ENCODE measurements at places on chromosomes 2 and 18. TPM values are rescaled to one million over a fixed set of nuclear protein-coding genes. Genes with fewer than 3 reads are reported as not detected.

Gene MTHFD2
- 55.5 TPM for total RNA-seq

Gene MDH1
- total RNA-seq = 120 TPM

Gene MERTK
- 10.6 TPM for total RNA-seq

Gene IL37
- total RNA-seq = not detected

Gene GALNT14
- total RNA-seq = not detected

Gene KLF7
- 96.0 TPM for total RNA-seq

Gene INHA
- not detected for total RNA-seq

Gene HAAO
- 18.5 TPM for total RNA-seq

- H3K27ac ChIP-seq = no peak overlapping the region
- no peaks in the 10 kb centered on the region for H3K4me1 ChIP-seq
- H3K4me3 ChIP-seq = no peak overlapping the region
- DNase-seq = no peak
- peaks cover 11% of the 10 kb centered on the region for H3K27me3 ChIP-seq
Observed at GRCh38 chr18:46759890-46760289, 3.0 kb upstream of the ST8SIA5 start.

DNA sequence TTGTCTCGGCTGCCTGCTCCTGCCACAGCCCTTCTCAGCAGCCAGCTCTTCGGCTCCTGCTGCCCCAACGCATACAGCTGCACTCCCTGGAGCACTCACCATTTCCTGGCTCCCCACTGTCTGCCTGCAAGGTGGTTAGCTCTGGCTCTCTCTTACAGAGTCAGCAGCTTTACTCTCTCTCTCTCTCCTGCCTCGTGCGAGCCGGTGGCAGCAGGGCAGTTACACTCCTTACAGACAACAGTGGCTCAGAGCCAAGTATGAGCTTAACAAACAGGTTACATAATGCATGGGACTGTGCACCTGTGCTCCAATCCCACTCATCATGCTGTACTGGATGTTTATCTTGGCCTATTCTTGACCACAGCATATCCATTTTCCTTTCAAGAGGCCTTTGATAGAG is 47.4 kb upstream of the DNAJC10 start:
- no peak for DNase-seq
- H3K4me3 ChIP-seq = no peak overlapping the region
- no peaks in the 10 kb centered on the region for H3K4me1 ChIP-seq
- no peaks in the 10 kb centered on the region for H3K36me3 ChIP-seq
- H3K27me3 ChIP-seq = no peaks in the 10 kb centered on the region
- H3K27ac ChIP-seq = no peak overlapping the region

- H3K4me3 ChIP-seq = no peak overlapping the region
- no peaks in the 10 kb centered on the region for H3K4me1 ChIP-seq
- DNase-seq = no peak
- H3K27ac ChIP-seq = no peak overlapping the region
- no peaks in the 10 kb centered on the region for H3K36me3 ChIP-seq
Observed at GRCh38 chr2:225764346-225764745, 364.8 kb downstream of the NYAP2 start.

GRCh38 chr2:169761251-169761969 is 27.8 kb downstream of the KLHL23 start:
- no peaks in the 10 kb centered on the region for H3K36me3 ChIP-seq
- no peak for DNase-seq
- no peaks in the 10 kb centered on the region for H3K27me3 ChIP-seq
- no peak overlapping the region for H3K4me3 ChIP-seq
- no peaks in the 10 kb centered on the region for H3K4me1 ChIP-seq

- no peak for DNase-seq
- no peak overlapping the region for H3K27ac ChIP-seq
- H3K4me1 ChIP-seq = no peaks in the 10 kb centered on the region
Observed at GRCh38 chr18:22841840-22842239, 91.3 kb upstream of the RBBP8 start.

DNA sequence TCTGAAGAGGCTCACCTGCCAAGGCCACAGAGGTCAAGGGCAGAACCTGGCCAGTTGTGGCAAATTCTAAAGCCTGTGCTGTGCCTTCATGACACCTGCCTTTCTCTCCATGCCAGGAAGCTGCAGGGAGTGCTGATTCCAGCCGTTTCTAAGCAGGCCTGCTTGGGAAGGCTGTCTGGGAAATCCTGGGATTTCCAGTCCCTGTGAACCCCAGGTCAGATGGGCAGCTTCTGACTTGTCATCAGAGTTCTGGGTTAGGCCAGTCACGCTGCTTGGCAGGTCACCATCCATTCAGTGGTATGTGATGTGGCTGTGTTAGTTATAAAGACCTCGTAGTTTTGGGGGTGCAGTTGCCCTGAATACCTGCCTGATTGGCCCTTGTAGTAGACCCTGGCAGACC is 70.7 kb upstream of the ALPP start:
- H3K36me3 ChIP-seq = no peaks in the 10 kb centered on the region
- H3K27me3 ChIP-seq = no peaks in the 10 kb centered on the region
- DNase-seq = no peak
- no peak overlapping the region for H3K27ac ChIP-seq

DNA sequence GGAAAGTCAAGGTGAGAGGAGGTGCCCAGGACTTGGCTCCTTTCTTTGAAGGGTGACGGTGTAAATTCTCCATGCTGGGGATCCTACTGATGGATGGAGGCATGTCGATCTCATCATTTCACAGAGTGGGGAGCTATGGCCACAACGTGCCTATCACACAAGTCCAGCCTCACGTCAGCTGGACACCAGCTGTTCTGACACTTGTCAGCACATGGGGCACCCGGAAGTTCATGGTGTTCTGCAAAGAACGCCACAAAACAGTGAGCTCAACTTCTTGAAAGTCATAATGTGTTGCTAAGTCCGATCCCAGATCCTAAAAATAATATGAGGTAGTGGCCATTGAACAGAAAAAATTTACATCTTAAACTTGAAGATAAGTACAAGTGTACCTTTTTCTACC is 12.3 kb downstream of the PAX8 start:
- H3K4me1 ChIP-seq = no peaks in the 10 kb centered on the region
- H3K27ac ChIP-seq = no peak overlapping the region
- H3K27me3 ChIP-seq = no peaks in the 10 kb centered on the region
- H3K36me3 ChIP-seq = no peaks in the 10 kb centered on the region

GRCh38 chr2:215499331-215499730 is 63.5 kb upstream of the FN1 start:
- no peak overlapping the region for H3K27ac ChIP-seq
- no peaks in the 10 kb centered on the region for H3K36me3 ChIP-seq
- no peaks in the 10 kb centered on the region for H3K4me1 ChIP-seq
- no peaks in the 10 kb centered on the region for H3K27me3 ChIP-seq

GRCh38 chr2:64325477-64325851 is 128.5 kb upstream of the LGALSL start:
- no peaks in the 10 kb centered on the region for H3K4me1 ChIP-seq
- DNase-seq = no peak
- no peaks in the 10 kb centered on the region for H3K36me3 ChIP-seq
- no peaks in the 10 kb centered on the region for H3K27me3 ChIP-seq
- H3K4me3 ChIP-seq = no peak overlapping the region

DNA sequence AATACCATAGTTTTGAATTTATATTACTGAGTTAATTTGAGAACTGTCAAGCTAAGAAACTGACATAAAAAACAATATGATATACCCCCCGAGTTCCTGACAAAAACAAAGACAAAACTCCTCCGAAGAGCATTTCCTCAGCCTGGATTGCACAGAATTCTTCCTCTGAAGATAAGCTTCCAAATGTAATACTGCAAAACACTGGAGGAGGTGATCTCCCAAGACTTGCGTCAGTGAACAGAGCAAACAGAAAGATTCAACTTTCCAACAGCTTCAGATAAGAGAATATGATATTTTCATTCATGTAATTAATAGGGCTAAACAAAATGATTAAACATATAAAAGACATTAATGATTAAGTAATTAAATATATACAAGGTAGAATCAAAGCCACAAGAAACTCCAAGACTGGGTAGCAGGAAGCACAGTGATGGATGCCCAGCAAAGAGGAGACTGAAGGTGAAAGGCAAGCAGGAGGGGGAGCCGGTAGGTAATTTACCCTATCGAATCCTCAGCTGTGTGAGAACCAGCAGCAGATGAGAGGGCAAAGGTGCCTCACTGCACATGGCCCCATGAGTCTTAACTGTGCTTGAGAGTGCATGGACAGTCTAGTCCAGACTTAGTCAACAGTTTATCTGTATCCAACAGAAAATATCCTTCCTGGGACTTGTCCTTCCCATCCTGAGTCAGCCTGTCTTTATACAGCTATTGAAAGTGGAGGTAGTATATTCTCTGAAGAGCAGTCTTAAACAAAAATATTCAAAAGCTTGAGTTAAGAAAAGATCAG is 18.3 kb upstream of the SERPINB3 start:
- no peak for DNase-seq
- H3K4me3 ChIP-seq = no peak overlapping the region

DNA sequence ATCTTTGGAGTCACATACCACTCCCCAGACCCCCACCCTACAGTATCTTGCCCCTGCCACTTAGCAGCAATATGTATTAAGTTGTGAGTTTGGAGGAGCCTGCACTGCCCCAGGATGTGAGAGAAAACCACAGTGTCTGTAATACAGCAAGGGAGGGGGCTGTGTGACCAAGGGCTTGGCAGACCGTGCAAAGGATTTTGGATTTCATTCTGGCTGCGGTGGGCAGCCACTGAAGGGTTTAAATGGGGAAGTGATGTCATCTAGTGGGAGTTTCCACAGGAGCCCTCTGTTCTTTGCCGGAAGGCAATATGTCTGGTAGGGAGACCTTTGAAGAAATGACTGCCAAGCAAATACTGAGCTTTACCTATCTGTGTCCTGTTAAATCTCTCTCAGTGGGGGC is 202.4 kb downstream of the FHOD3 start:
- H3K27ac ChIP-seq = no peak overlapping the region
- no peaks in the 10 kb centered on the region for H3K36me3 ChIP-seq
- no peaks in the 10 kb centered on the region for H3K27me3 ChIP-seq
- no peak for DNase-seq
- no peak overlapping the region for H3K4me3 ChIP-seq

DNA sequence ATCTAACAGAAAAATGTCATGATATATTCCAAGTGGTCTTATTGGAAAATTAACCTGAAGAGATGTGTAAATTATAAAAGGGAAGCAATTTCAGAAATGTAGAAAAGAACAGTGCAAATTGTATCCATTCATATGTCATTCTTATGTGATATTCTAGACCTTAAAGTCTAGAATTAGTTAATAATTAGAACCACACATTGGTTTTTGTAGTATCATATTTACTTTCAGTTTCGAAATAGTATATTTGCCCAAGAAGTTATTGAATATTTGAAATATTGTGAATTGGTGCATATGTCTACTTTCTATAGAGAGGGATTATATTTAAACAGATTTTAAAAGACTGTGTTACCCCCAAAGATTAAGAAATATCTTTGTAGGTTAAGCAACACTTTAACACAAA is 1348.6 kb upstream of the ACVR2A start:
- no peaks in the 10 kb centered on the region for H3K27me3 ChIP-seq
- no peak for DNase-seq
- no peaks in the 10 kb centered on the region for H3K4me1 ChIP-seq
- no peaks in the 10 kb centered on the region for H3K36me3 ChIP-seq
- H3K4me3 ChIP-seq = no peak overlapping the region

DNA sequence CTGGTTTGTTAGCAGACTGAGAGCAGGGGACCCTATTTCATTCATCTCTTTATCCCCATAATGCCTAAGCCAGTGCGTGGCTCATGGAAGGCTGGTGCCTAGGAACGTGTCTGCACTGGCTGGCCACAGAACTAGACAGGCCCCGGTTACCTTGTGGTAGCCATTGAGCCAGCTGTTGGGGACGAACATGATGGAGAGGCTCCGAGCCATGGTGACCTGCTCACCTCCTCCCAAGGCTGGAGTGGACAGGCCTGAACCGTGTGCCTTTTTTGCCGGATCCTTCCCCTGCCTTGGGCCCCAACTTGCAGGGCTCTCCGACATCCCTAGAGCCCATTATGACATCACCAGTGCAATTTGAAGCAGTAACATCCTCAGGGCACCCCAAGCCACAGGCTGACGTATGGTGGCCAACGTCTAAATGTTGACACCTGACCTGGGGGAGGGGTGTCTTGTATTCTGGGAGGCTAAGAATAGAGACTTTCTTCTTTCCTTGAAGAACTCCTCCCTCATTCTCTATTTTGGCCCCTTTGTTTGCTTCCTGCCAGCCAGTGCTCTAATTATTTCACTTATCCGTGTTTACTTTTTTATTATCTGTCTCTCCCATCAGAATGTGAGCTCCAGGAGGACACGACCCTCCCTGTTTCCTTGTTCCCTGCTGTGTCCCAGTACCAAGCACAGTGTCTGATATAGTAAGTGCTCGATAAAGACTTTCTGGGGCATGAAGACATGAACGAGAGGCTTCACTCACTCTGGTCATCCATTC is 12.2 kb upstream of the DNPEP start:
- no peak for DNase-seq
- peaks cover 4% of the 10 kb centered on the region for H3K4me1 ChIP-seq
- H3K27me3 ChIP-seq = no peaks in the 10 kb centered on the region
- no peak overlapping the region for H3K4me3 ChIP-seq
- H3K36me3 ChIP-seq = no peaks in the 10 kb centered on the region
- H3K27ac ChIP-seq = no peak overlapping the region

- H3K27me3 ChIP-seq = no peaks in the 10 kb centered on the region
- no peak overlapping the region for H3K4me3 ChIP-seq
- no peaks in the 10 kb centered on the region for H3K36me3 ChIP-seq
- H3K27ac ChIP-seq = no peak overlapping the region
- H3K4me1 ChIP-seq = no peaks in the 10 kb centered on the region
Observed at GRCh38 chr2:41990688-41991087, 57.1 kb upstream of the PKDCC start.

DNA sequence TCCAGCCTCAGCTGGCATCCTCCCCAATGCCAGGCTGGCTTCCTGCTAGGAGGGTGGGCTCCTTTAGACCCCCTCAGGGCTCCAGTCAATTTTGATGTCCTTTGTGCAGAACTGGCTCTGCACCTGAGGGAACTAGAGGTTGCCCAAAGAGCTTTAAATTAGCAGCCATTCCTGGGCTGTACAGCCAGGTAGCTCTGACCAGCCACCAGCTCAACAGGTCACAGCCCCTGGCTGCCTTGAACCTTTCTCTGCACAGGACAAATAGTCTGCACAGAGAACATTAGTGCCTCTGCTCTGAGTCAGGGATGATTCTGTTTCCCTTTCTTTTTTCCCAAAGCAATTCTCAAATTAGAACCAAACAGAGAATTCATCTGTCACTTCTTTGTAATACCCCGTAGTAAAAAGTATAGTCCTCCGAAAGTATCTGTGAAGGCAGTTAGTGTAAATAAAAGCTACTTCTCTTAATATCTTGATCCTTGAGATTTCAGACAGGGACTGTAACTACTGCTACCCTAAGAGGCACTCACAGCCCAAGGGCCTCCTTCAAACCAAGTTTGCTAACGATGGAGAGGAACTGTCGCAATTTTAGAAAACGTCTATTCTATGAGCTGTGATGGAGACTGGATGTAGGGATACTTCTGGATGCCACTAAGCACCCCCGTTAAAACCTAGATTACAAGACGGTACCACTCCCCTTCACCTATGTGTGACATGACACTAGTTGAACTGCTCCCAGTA is 3.0 kb downstream of the TTC32 start:
- no peak for DNase-seq
- no peaks in the 10 kb centered on the region for H3K4me1 ChIP-seq
- H3K27ac ChIP-seq = no peak overlapping the region
- no peaks in the 10 kb centered on the region for H3K27me3 ChIP-seq
- no peak overlapping the region for H3K4me3 ChIP-seq
- no peaks in the 10 kb centered on the region for H3K36me3 ChIP-seq

Measured in uterus (tissue), 4 donors.